ENCODE measurements at places on chromosomes 12 and 14. TPM values are rescaled to one million over a fixed set of nuclear protein-coding genes. Genes with fewer than 3 reads are reported as not detected.

PRR4 gene
- 2.6 TPM for total RNA-seq

GLIPR1L2 gene
- 0.78 TPM for total RNA-seq

RTL1 gene
- total RNA-seq, result 0.09 TPM

NAV3 gene
- 31.7 TPM for total RNA-seq

AMDHD1 gene
- 1.2 TPM for total RNA-seq

SOX5 gene
- 15.0 TPM for total RNA-seq

PGF gene
- total RNA-seq, result 4.6 TPM

- DNase-seq, result no peak
Measured at GRCh38 chr14:99040711-99041110, 231.3 kb downstream of the BCL11B start.

DNA sequence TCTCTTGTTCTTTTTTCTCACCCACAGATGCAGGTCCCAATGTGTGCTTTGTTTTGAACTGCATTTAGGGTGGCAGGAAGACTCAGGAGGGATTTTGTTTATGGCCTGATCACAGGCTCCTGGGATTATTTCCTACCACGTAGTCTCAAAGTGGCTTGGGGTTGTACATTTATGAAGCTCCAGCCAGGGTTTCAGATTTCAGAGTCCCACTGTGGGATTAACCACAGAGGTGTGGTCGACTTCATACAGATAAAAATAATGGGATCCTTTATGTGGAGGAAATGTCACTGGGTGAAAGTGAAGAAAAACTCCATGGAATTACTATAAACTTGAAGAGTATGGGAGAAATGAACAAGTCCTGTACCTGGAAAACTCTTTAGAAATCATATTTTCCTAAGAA, 14.2 kb upstream of the PPP1R1A start:
- no peak for DNase-seq

- DNase-seq, result no peak
Measured at GRCh38 chr14:64889352-64889751, 9.6 kb upstream of the SPTB start.

DNA sequence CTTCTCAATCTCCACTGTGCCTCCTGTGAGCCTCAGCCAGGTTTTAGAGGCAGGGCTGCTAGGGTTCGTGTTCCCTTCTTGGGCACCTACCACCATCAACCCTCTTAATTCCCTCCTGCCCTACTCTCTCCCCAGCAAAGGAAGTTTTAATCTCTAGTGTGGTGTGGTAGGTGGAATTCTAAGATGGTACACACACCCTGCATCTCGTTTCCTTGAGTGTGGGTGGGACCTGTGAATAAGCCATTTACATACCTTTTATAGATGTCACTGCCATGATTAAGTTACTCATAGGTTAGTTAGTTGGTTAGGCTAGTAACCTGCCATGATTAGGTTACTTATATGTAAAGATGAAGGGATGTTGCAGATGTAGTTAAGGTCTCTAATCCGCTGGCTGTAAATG, 114.8 kb upstream of the VRK1 start:
- DNase-seq, result no peak

DNA sequence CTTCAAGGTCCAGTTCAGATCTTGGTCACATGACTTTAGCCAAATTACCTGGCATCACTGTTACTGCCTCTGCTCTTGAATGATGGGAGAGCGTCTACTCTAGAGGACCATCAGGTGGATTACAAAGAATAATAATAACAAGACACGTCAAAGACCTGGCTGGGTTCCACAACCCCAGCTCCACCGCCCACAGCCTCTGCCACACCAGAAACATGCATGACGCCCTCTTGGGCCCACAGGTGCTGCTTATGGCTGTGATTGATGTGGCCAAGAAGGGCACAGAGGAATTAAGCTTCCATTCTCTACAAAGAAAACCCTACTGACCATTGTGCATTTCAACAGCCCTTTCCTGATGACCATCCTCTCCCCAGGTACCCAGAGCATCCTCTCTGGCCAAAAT, 18.2 kb downstream of the SERPINA3 start:
- DNase-seq, result no peak

DNA sequence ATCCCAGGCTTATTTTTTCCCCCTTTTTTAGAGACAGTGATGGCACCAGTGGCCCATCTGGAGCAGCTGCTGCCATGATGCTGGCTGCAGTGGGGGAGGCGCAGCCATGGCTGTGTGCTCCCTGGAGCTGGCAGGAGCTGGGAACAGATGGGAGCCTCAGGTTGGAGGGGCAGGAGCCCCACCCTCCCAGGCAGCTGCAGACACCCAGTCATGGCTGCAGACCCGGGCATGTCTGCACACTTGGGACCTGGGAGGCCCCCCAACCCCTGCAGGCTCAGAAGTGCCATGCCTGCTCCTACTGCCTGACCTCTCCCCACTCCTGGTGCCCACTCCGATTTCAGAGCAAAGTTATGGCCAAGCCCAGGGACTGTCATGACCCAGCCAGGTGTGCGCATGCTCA, 25.1 kb downstream of the CDKL1 start:
- DNase-seq, result no peak

Data from mucosa of gallbladder (tissue), 1 donor.